AG04449 (cell line): ENCODE measurements at places on chromosomes 5 and 9.

GRCh38 chr5:160369990-160370712 is at the start of gene C1QTNF2:
Gene C1QTNF2 (minus strand): TSS chr5:160370626. CDS start chr5:160355011, 15,615 bp downstream.
- no peak for DNase-seq

GRCh38 chr5:55694152-55694830 is 17.8 kb downstream of the SLC38A9 start:
- DNase-seq, result no peak

DNA sequence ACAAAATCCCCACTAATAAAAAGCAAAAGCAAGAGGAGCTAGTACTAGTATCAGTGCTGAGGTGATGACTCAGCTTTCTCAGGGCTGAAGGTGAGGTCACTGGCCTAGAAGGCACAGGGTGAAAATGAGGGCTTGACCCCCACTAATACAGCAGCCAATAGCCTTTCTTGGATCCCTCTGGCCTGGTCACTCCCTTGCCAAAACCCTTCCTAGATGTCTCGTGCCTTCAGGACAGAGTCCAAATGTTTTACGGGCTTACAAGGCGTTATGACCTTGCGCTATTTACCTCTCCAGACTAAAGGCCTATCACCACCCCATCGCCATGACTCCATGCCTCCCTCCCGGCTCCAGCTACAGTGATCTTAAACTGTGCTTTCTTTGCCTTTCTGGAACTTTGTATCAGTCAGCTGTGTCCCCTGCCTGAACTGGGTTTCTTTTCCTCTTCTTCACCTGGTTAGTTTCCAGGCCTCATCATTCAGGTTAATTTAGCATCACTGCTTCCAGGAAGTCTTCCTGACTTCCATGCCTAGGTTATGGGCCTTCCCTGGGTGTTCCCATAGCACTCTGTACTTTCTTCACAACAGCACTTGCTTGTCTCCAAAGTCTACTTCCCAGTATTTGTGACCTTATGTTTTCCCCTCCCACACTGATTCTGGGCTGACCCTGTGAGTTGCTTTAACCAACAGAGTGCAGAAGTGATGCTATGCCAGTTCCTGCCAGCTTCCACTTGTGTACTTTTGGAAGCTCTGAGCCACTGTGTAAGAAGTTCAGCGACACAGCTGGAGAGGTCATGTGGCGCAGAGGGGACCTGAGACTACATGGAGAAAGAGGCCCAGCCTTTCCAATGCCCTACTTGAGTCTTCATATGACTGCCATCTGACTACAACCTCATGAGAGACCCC is 4.2 kb upstream of the DELE1 start:
- DNase-seq, result no peak

GRCh38 chr5:178176791-178177190 is 10.4 kb downstream of the GMCL2 start:
- DNase-seq, result no peak

- no peak for DNase-seq
These were observed 8.5 kb downstream of the KDM3B start for GRCh38 chr5:138360941-138361452.

DNA sequence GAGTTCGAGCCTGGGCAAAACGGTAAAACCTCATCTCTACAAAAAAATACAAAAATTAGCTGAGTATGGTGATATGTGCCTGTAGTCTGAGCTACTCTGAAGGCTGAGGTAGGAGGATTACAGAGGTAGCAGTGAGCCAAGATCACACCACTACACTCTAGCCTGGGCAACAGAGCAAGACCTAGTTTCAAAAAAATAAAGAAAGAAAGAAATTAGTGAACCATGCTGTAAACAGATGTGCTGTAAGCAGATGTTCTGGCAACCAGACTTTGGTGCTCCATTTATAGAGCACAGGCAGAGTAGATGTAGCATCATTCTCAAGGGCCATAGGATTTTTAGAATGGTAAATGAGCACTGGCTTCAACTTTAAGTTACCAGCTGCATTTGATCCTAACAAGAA is 115.4 kb downstream of the ST8SIA4 start:
- no peak for DNase-seq
